ENCODE measurements at places on chromosomes 11 and 22.

DNA sequence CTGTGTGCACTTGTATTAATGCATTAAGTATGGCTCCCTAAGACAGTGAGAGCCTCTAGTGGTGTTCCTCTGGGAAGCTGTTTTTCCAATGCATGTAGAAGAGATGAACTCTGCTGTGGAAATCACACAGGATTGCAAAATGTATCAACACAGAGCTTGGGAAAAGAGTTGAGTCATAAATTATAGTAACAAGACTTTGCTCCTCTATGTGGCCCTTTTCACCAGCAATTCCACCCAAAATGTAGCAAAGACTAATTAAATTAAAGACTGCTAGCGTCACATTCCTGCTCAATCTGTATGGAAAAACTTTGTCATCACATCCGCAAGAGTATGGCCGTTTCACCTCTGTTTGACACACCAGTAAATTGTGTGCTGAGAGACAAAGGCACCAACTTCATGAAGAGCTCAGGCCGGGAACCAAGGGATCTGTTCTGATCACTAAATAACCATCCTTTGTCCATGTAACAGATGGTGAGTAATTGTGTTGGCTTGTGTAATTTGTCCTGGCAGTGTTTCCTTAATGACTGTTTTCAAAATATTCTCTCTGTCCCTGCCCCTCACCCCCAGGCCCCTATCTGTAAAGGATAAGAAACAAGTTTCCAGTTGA, 209.2 kb upstream of the SORL1-AS1 start:
- no peak for DNase-seq

DNA sequence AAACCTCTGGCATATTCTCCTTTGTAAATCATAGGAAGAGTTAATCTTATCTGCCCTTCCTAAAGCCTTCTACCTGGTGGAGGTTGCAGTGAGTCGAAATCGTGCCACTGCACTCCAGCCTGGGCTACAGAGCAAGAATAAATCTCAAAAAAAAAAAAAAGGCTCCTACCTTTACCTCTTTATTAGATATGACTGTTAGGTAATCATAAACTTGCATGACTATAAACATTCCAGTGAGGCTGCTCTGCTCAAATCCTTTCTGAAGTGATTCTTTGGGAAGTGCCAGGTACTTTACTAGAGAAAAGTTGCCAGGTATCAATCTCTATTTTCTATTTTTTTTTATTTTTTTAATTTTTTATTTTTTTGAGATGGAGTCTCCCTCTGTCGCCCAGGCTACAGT, 59.6 kb downstream of the MPPED2 start:
- DNase-seq = no peak

- no peak for DNase-seq
Measured at GRCh38 chr22:19957445-19957844, 15.8 kb upstream of the TXNRD2 start.

DNA sequence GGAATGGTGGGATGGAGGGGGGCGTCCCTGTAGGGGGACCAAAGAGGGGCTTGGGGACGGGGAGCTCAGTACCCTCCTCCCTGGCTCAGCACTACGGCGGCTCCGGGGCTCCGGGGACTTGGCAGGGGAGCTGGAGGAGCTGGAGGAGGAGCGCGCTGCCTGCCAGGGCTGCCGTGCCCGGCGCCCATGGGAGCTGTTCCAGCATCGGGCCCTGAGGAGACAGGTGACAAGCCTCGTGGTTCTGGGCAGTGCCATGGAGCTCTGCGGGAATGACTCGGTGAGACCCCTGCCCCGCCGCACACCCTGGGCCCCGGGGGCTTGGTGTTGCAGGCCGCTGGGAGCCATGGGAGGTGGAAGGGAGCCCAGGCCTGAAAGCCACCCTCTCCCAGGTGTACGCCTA, 11.8 kb upstream of the MIF start:
- no peak for DNase-seq

GRCh38 chr22:17269224-17269606, 50.0 kb upstream of the ADA2 start:
- DNase-seq = no peak

Measured in glomerular endothelial cell (primary cell).